T-helper 2 cell treated with Interferon-gamma antibody and Interleukin-4, amounts not matched to agents 5 μg/mL and 100 μg/mL, for 36 hours (primary cell): ENCODE measurements at places on chromosomes 2 and 18.

GRCh38 chr2:11698009-11698922 lies 28.3 kb upstream of the NTSR2 start:
- H3K4me3 ChIP-seq, result no peak overlapping the region
- no peaks in the 10 kb centered on the region for H3K4me1 ChIP-seq
- DNase-seq, result no peak

DNA sequence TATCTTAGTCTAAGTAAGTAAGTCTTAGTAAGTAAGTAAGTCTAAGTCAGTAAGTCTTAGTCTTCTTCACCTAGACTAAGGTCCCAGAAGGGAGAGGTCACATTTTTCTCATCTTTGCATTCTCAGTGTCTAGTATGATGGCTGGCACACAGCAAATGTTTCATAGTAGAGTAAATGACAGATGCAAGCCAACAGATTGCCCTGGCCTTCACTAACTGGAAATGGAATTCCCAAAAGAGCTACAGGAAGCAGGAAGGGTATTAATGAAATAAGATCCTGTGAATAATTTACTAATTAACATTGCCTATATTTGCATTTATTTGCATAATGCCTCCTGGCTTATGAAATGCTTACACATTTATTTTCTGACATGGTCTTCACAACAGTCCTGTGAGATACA lies 221.6 kb downstream of the RAD51AP2 start:
- H3K36me3 ChIP-seq, result no peaks in the 10 kb centered on the region
- no peak overlapping the region for H3K27ac ChIP-seq
- no peak overlapping the region for H3K4me3 ChIP-seq
- H3K4me1 ChIP-seq, result no peaks in the 10 kb centered on the region
- no peak for DNase-seq
- H3K27me3 ChIP-seq, result no peaks in the 10 kb centered on the region

- H3K27me3 ChIP-seq, result no peaks in the 10 kb centered on the region
- peak; percentile 85 for DNase-seq
- H3K4me1 ChIP-seq, result peaks cover 40% of the 10 kb centered on the region
- H3K36me3 ChIP-seq, result peaks cover 34% of the 10 kb centered on the region
- H3K27ac ChIP-seq, result peak overlapping the region; percentile 90
Observed at GRCh38 chr2:70069049-70069448, 18.2 kb upstream of the PCBP1 start.

DNA sequence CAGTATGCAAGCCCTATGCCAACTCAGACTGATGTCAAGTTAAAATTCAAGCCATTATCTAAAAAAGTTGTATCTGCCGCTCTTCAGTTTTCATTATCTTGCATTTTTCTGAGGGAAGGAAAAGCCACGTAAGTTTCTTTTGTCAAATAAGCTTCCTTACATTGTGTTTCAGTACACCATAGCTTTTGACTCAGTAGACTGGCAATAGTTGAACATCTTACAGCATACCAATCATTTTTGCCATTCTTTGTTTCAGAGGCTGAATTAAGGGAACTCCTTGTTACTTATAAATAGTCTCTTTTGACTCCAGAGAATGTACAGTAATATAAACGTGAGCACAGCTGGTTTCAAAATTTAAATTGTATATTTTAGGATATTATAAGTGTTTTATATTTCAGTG lies 120.6 kb downstream of the EHBP1 start:
- DNase-seq, result no peak
- H3K4me3 ChIP-seq, result no peak overlapping the region
- H3K4me1 ChIP-seq, result peaks cover 1% of the 10 kb centered on the region
- H3K36me3 ChIP-seq, result peaks cover 19% of the 10 kb centered on the region
- no peak overlapping the region for H3K27ac ChIP-seq

GRCh38 chr2:44869761-44870160 lies 71.7 kb upstream of the SIX3 start:
- H3K27me3 ChIP-seq, result peaks cover 17% of the 10 kb centered on the region
- H3K36me3 ChIP-seq, result no peaks in the 10 kb centered on the region
- no peaks in the 10 kb centered on the region for H3K4me1 ChIP-seq
- no peak overlapping the region for H3K4me3 ChIP-seq
- no peak for DNase-seq
- H3K27ac ChIP-seq, result no peak overlapping the region

- H3K27ac ChIP-seq, result no peak overlapping the region
- H3K4me1 ChIP-seq, result peaks cover 38% of the 10 kb centered on the region
- DNase-seq, result no peak
- H3K36me3 ChIP-seq, result peaks cover 49% of the 10 kb centered on the region
- H3K4me3 ChIP-seq, result no peak overlapping the region
Observed at GRCh38 chr2:69837533-69837932, 8.1 kb downstream of the GMCL1 start.

GRCh38 chr2:239353692-239354091 lies 47.1 kb downstream of the HDAC4 start:
- no peak overlapping the region for H3K4me3 ChIP-seq
- peaks cover 2% of the 10 kb centered on the region for H3K4me1 ChIP-seq
- H3K36me3 ChIP-seq, result peaks cover 52% of the 10 kb centered on the region
- no peak overlapping the region for H3K27ac ChIP-seq
- no peaks in the 10 kb centered on the region for H3K27me3 ChIP-seq
- no peak for DNase-seq

DNA sequence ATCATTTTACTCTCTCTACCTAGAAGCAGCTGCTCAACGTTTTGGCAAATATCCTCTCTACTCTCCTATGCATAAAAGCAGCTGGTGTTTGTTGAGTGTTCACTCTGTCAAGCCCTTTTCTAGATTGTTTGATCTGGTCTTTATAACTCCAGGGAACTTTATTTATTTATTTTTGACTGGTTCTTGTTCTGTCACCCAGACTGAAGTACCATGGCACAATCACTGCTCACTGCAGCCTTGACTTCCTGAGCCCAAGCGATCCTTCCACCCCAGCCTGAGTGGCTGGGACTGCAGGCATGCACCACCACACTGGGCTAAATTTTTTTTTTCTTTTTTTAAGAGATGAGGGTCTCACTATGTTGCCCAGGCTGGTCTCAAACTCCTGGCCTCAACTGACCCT lies 12.7 kb downstream of the CATIP start:
- H3K27me3 ChIP-seq, result peaks cover 12% of the 10 kb centered on the region
- no peak for DNase-seq
- peaks cover 27% of the 10 kb centered on the region for H3K4me1 ChIP-seq

- H3K36me3 ChIP-seq, result peaks cover 1% of the 10 kb centered on the region
- peaks cover 3% of the 10 kb centered on the region for H3K4me1 ChIP-seq
- DNase-seq, result no peak
- H3K4me3 ChIP-seq, result no peak overlapping the region
- peaks cover 3% of the 10 kb centered on the region for H3K27me3 ChIP-seq
- no peak overlapping the region for H3K27ac ChIP-seq
Observed at GRCh38 chr2:205235434-205235833, 446.9 kb upstream of the NRP2 start.

DNA sequence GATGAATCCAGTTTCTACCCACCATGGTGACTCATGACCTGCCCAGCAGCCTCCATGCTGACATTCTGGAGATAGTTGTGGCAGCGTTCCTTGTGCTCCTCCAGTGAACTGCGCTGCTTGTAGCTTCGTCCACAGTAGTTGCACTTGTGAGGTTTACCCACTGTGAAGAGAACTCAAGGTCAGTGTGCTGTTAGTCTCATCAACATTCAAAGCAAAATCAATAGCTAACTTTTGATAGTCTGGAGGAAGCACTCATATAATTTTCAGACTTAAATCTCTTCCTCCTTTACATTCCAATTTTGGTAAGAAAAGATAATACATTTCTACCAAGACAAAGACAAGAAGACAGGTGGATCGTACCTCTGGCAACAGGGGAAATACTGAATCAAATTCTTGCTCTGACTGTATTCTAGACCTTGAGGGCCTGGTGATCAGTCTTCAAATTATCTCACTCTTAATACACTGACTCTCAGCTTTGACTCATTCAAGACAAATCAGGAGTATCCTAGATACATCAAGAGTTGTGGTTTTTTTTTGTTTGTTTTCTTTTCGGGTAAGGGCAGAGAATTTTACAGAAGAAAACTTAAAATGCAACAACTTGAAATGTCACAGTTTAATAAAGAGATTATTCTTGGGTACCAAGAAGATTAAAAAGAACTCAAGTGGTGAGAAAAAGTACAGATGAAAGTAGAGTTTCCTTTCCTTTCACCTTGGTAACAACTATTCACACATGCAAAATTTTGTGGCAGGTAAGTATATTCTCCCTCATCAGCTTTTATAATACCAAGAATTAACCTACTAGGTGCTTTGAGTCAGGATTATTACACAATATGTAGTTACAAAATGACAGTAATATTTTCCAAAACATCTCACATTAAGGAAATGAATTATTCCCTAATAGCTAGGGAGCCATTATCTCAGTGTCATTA lies 129.2 kb downstream of the IKZF2 start:
- peaks cover 31% of the 10 kb centered on the region for H3K27me3 ChIP-seq
- peak overlapping the region; percentile 18 for H3K27ac ChIP-seq
- peaks cover 12% of the 10 kb centered on the region for H3K36me3 ChIP-seq

GRCh38 chr2:110873056-110873502 lies 140.7 kb downstream of the ACOXL start:
- peaks cover 8% of the 10 kb centered on the region for H3K27me3 ChIP-seq
- H3K4me3 ChIP-seq, result no peak overlapping the region
- peaks cover 2% of the 10 kb centered on the region for H3K36me3 ChIP-seq
- no peak overlapping the region for H3K27ac ChIP-seq
- DNase-seq, result no peak
- H3K4me1 ChIP-seq, result peaks cover 40% of the 10 kb centered on the region

GRCh38 chr2:174442546-174443510 lies 44.0 kb downstream of the GPR155 start:
- no peaks in the 10 kb centered on the region for H3K4me1 ChIP-seq
- no peaks in the 10 kb centered on the region for H3K27me3 ChIP-seq
- peaks cover 11% of the 10 kb centered on the region for H3K36me3 ChIP-seq
- no peak overlapping the region for H3K4me3 ChIP-seq
- H3K27ac ChIP-seq, result no peak overlapping the region

GRCh38 chr18:4284528-4284927 lies 170.6 kb downstream of the DLGAP1 start:
- no peak overlapping the region for H3K27ac ChIP-seq
- no peaks in the 10 kb centered on the region for H3K36me3 ChIP-seq
- H3K4me3 ChIP-seq, result no peak overlapping the region
- no peak for DNase-seq
- no peaks in the 10 kb centered on the region for H3K4me1 ChIP-seq

DNA sequence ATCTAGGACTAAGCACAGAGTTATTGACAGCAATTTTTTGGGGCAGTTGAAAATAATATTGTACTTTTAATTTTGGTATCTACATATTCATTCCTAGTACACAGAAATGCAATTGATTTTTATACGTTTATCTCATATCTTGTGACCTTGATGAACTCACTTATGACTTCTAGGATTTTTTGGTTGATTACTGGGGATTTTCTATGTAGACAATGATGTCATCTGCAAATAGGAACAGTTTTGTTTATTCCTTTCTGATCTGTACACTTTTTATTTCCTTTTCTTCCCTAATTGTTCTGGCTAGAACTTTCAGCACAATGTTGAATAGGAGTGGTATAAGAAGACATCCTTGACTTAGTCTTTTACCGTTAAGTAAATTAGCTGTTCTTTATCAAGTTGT lies 143.5 kb upstream of the PGAP1 start:
- peaks cover 25% of the 10 kb centered on the region for H3K4me1 ChIP-seq
- no peak for DNase-seq
- H3K36me3 ChIP-seq, result peaks cover 81% of the 10 kb centered on the region
- H3K4me3 ChIP-seq, result no peak overlapping the region

GRCh38 chr2:167832868-167833287 lies 414.5 kb downstream of the STK39 start:
- H3K36me3 ChIP-seq, result no peaks in the 10 kb centered on the region
- H3K4me3 ChIP-seq, result no peak overlapping the region
- no peak for DNase-seq

DNA sequence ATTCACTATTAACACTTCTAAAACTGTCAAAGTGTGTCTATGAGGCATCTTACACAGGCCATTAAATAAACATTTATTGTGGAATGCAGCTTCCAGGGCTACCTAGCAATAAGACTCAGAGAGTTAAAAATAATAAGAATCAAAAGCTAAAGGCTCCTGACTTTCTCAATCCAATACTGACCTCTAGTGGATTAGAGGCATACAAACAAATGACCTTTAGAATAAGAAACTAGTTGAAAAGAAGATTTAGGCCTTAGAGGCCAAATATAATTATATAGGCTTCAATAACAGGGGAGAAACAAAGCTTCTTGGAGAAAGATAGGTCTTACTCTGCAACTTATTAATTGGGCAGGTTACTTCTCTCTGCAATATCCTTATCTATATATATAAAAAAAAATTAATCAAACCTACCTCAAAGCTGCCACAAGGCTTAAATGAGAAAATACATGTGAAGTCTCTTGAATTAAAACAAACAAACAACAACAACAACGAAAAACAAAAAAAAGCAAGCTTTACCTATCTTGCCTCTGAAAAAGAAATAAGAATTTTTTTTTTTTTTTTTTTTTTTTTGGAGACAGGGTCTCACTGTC lies 246.1 kb downstream of the EXOC6B start:
- no peak for DNase-seq
- H3K27ac ChIP-seq, result no peak overlapping the region
- H3K36me3 ChIP-seq, result no peaks in the 10 kb centered on the region

DNA sequence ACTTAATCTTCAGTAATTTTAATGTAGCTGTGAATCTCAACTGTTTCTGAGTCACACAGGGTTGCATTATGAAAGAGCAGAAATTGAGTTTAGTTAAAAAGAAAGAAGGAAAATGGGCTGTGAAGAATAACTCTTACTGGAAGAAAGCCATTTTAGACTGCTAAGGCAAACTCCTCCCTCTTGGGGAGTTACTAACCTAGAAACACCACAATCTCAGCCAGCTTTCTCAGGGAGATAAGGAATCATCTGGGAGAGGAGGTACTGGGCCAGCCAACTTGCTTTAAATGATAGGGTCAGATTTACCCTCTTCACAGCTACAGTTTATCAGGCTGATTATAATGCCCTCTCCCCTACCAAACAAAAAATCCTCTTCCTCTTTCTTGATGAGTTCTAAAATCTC lies 119.5 kb downstream of the CCDC148 start:
- H3K36me3 ChIP-seq, result no peaks in the 10 kb centered on the region
- H3K27ac ChIP-seq, result no peak overlapping the region
- H3K4me1 ChIP-seq, result no peaks in the 10 kb centered on the region
- H3K27me3 ChIP-seq, result no peaks in the 10 kb centered on the region
- H3K4me3 ChIP-seq, result no peak overlapping the region
- no peak for DNase-seq

DNA sequence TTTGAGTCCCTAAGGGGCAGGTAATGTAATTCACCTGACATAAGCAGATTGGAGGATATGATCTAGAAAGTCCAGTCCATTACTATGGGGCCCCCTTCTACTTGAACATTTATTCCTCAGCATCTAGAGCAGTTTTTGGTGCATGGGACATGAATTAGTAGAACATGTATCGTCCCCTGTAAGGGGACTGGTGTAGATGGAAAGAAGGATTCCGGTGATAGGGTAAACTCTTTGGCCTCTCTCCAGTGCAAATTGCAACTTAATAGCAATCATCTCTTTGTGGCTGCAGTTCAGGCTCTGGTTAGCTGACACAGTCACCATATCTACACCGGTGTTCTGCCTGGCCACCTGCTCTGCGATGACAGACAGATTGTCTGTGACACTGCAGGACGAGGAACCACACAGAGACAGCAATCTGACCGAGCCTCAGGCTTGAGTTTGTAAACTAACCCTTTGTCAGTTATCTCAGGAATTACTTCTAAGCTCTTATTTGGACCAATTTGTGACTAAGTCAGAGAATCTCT lies 6.4 kb upstream of the SLC8A1 start:
- peaks cover 2% of the 10 kb centered on the region for H3K4me1 ChIP-seq
- H3K27me3 ChIP-seq, result peaks cover 15% of the 10 kb centered on the region
- DNase-seq, result no peak
- no peak overlapping the region for H3K27ac ChIP-seq
